Effector memory CD4-positive, alpha-beta T cell (primary cell): ENCODE measurements at places on chromosomes 1 and 21.

- no peak for DNase-seq
These were observed 85.6 kb downstream of the EPS15 start for GRCh38 chr1:51433269-51433971.

DNA sequence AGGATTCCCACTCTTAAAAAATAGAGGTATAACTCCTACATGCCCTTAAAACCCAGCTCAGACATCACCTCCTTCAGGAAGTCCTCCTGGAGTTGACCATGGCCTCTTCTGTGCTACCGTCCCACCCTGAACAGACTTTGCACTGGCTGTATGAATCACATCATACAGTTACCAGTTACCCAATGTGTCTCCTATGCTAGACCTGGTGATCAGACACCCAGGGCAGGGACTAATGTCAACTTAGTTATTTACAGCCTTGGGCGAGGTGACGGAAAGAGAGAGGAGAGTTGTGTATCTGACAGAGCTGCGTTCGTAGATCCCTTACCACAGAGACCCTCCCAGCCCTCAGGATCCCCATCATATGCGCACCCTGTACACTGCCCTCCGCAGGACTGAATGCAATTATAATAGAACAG, 72.7 kb downstream of the SLC66A1 start:
- no peak for DNase-seq

GRCh38 chr1:227120826-227121225, 180.7 kb downstream of the COQ8A start:
- DNase-seq: no peak

DNA sequence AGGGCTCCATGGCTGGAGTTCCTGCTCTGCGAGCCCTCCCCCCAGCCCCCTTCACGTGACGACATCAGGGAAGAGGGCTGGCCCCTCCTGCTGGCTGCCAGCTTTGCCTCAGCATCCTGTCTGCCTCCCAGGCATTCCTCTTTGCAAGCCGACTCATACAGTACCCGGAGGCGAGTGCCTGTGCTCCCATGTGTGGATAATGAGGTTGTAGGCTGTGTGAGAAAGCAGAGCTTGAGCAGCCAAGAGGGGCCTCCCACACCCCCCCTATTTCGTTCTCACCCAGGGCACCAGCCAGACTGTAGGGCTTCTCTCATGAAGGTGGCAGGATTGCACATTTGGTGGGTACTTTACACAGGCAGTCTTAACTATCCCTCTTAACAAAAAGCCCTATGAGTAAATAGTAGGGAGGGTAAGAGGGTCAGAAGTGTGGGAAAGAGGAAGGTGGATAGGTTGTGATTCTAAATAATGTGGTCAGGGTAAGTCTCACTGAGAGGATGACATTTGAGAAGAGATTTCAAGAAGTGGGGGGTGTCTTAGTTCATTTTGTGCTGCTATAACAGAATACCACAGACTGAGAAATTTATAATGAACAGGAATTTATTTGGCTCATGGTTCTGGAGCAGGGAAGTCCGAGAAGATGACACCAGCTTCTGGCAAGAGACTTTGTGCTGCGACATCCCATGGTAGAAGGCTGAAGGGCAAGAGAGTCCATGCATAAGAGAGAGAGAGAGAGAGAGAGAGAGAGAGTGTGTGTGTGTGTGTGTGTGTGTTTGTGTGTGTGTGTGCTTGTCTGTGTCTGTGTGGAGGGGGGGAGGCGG, 113.5 kb downstream of the OMA1 start:
- no peak for DNase-seq

DNA sequence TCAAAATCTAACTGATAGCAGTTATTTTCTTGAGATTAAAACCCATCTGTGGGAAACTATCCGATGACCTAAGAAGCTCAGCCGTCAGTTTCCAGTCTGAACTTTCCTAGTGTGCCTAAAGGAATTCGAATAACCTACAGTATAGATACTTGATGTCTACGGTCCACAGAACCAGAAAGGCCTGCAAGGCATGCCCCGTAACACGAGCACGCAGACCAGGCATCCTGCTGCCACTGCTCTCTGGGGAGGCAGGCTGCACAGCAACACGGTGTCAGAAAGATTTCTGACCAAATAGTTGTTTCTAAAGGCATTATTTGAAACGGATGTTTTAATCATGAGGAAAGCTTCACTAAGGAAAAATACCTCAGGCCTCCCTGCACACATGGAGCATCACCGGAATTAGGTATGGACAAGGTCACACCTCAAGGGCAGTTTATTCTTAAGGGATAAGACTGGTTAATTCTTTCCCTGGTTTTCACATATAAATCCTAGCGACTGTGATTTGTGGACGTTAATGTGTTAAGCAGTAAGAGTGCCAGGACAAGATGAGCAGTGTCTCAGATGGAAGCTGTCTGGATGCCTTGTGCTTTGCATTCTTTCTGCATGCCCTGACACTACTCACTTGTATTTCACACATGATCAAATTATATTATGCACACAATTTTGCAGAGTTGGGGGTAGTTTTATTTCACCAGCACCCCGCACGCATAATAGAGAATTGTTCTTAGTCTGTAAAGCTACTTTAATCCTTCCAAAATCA, 49.0 kb upstream of the NADK start:
- no peak for DNase-seq

DNA sequence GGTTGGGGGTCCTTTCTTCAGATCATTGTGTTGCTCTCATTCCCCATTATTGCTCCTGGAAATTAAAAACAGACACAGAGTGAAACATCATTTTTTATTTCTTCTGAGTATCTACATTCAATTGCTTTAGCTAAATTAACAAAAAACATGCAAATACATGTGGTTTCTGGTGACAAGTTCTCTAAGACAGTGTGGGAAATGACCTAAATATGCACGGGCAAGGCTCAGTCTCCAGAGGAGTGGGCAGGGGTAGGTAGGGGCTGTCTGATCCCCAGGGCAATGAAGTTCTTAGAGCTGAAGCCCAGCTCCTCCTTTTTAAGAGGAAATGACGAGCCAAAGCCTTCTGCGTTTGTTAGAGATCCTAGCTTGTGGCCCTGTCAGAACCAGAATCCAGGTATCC, 4.5 kb downstream of the LEFTY2 start:
- DNase-seq: no peak

DNA sequence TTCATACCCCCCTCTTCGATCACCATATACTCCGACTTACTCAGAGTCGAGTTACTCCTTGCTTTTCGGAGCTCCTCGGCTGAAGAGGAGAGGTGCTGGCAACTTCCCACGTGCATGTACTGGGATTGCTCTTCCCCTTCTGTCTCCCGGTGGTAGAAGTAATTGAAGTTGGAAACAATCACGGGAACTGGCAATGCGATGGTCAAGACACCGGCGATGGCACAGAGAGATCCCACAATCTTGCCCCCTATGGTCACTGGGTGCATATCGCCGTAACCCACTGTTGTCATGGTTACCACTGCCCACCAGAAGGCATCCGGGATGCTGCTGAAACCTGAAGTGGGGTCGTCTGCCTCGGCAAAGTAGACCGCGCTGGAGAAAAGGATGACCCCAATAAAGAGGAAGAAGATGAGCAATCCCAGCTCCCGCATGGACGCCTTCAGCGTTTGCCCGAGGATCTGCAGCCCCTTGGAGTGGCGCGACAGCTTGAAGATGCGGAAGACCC, 1.5 kb downstream of the KCNA3 start:
- DNase-seq: peak; percentile 6

GRCh38 chr1:52225174-52225573, 83.3 kb downstream of the ZFYVE9 start:
- no peak for DNase-seq

DNA sequence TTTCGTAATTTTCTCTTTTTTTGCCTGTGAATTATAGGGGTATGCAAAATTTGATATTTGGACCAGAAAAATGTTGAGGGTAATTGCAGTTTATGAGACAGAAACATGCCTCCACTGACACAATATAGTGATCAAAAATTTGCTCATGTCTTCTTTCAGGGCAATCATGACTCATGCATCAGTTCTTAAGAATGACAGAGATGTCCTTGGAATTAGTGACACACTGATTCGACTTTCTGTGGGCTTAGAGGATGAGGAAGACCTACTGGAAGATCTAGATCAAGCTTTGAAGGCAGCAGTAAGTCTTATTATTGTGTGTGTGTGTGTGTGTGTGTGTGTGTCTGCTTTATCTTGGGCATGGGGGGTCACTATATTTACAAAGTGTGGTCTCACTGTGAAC, 27.5 kb downstream of the CTH start:
- no peak for DNase-seq

DNA sequence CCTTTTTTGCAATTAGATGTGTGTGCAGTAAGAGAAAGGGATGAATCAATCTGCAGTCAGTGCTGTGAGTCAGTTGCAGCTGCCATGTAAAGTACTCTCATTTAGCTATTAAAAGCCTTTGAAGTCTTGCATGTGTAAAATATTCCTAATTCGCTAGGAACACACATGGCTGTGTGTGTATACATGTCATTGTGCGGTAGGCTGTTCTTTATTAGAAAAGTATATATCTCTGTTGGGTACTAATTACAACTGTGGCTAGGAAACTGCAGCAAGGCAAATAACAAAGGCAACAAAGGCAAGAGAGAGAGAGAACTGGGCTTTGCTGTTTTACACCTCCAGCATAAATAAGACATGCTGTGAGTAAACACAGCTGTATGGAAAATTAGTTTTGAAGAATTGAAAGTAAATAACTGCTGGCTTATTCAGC, 41.7 kb downstream of the EPB41 start:
- DNase-seq: no peak

- peak; percentile 70 for DNase-seq
These were observed at the start of gene EVA1C for GRCh38 chr21:32412162-32413014. TSS of gene EVA1C (plus strand) at chr21:32412706. CDS start at chr21:32412854, 148 bp downstream.

DNA sequence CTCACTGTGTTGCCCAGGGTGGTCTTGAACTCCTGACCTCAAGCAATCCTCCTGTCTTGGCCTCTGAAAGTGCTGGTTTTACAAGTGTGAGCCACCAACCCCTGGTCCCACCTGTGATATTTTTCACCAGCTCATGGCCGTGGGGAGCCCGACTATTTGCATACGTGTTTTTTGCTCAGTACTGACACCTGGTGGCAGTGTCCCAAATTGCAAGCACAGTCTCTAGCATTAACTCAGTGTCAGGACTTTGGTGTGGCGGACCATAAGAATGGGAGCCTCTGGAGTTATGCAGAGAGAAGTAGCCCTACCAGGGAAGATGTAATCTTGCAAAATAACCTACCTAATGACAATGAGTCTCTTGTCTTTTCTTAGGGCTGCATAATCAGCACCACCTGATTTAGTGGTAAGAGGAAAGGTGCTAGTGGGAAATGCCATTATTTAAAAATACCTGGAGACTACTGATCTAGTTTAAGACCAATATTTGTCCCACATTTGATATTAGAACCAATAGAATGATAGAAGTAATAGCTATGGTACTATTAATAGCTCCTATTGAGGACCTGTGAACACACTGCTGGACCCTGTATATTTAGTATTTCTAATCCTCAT, 305.4 kb downstream of the DISC1 start:
- no peak for DNase-seq

DNA sequence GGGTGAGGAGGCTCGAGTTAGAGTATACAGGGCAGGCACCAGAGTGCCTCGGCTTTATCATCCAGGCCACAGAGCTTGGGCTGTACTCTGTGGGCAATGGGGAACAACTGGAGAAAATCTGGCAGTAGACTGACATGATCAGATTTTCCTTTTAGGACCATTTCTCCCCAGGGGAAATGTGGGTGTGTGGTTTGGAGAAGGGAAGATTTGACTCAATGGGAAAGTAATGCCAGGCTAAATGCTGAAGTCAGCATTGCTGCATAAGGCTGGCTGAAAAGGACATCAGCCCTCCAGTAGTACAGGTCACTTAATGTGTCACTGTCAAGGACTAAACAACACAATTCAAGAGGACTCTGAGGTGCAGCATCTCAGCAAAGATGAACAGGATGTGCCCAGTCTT, 5.0 kb downstream of the FYB2 start:
- no peak for DNase-seq

DNA sequence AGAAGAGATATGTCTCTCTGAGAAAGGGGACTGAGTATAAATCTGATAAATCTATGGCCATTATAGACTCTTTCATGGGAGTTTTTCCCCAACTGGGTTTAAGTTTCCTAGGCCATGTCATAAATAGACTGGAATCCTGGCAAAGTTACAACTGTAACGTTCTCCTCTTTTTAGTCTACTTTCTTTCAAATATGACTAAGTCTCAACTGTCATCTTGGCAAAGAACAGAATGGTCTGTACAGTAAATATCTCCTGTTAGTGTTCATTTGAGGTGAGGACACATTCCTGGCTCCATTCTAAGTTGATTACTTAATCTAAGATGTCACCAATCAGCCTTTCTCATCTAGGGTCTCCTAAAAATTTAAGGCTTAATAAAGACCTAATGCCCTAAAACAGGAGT, 300.5 kb downstream of the BRINP2 start:
- DNase-seq: no peak

DNA sequence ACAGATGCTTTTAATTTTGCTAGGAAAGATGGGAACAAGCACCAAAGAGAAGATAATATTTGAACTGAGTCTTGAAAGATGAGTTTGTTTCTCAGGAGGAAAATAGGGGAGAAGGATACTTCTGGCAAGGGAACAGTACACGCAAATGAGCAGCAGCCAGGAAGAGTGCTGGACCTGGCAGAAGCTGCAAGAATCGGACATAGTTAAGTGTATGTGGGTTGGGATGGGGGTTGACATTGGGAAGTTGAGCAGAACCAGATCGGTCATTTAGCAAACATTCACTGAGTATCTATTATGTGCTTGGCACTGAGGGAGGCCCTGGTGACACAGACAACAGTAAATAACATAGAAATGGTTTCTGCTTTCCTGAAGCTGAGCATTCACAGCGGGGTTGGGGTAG, 198.8 kb downstream of the PLPP3 start:
- no peak for DNase-seq

- no peak for DNase-seq
These were observed 1.4 kb downstream of the NCF2 start for GRCh38 chr1:183588827-183589226.

GRCh38 chr1:16986962-16987361, 6.5 kb upstream of the MFAP2 start:
- no peak for DNase-seq

GRCh38 chr1:54499097-54499359, 49.0 kb upstream of the ACOT11 start:
- no peak for DNase-seq

- no peak for DNase-seq
These were observed 14.6 kb downstream of the RAB7B start for GRCh38 chr1:205988585-205988995.

GRCh38 chr1:204398197-204399125, 13.2 kb downstream of the PPP1R15B start:
- DNase-seq: peak; percentile 48

- no peak for DNase-seq
These were observed 23.5 kb downstream of the TMEM51 start for GRCh38 chr1:15176898-15177665.

- DNase-seq: peak; percentile 35
These were observed 3.0 kb upstream of the MDM4 start for GRCh38 chr1:204513117-204513716.

GRCh38 chr1:239718997-239719628, 332.7 kb downstream of the CHRM3 start:
- no peak for DNase-seq

- DNase-seq: peak; percentile 81
These were observed 722 bp upstream of the TUT4 start for GRCh38 chr1:52553362-52554266.

DNA sequence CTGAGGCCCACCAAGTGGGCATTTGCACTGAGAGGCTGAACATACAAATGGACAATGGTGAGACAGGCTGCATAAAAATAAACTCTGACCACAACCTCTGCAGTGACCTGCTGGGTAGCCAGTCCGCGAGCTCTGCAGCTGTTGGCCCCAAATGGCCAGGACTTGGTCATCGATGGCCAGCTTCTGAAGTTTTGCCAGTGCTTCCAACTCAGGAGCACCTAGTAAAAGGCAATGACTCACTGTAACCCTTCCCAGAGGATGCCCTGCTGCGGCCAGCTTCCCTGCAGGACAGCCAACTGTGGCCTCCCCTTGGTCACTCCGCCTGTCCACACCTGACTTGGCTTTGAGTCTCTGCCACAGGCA, 185.4 kb downstream of the DYRK1A start:
- no peak for DNase-seq
